Dermis blood vessel endothelial cell (primary cell): ENCODE measurements at places on chromosomes 6 and 20. TPM values are rescaled to one million over a fixed set of nuclear protein-coding genes. Genes with fewer than 3 reads are reported as not detected.

Gene C6orf132
- under 0.01 TPM in 1 of 2 replicates, not detected in the other for total RNA-seq

Gene TLDC2
- under 0.01 and 0.14 TPM in 2 replicates for total RNA-seq

Gene RAD21L1
- not detected in 2 replicates for total RNA-seq

- no peak for DNase-seq
Measured at GRCh38 chr20:45626540-45626939, 3.0 kb upstream of the WFDC10A start.

- DNase-seq, result no peak
Measured at GRCh38 chr20:45329497-45330319, 18.5 kb downstream of the SDC4 start.

DNA sequence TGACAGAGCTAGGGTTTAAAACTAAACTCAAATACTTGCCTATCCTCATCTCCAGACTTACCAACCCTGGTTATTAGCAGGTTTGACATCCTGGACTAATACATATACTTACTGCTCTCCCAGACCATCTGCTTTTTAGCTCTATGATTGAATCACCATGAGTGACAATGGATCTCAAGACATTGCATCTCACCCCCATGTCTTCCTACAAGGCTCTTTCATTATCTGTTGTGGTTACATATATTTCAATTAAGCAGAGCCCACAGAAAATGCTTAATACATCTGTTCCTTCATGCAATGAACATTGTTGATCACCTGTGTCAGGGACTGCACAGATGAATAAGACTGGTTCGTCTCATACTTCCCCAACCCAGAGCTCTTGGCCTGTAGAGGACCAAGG is 19.4 kb downstream of the SAMD3 start:
- no peak for DNase-seq

- peak; percentile 25 for DNase-seq
Measured at GRCh38 chr20:53660078-53660909, 66.7 kb upstream of the ZNF217 start.

- DNase-seq, result no peak
Measured at GRCh38 chr20:47350181-47350550, 6.3 kb downstream of the ZMYND8 start.

- DNase-seq, result no peak
Measured at GRCh38 chr20:51111290-51111689, 88.4 kb upstream of the KCNG1 start.

GRCh38 chr6:3019065-3019464 is 19.4 kb downstream of the NQO2 start:
- DNase-seq, result no peak

GRCh38 chr20:1792274-1792673 is 102.9 kb upstream of the SIRPA start:
- no peak for DNase-seq
